ENCODE measurements at places on chromosomes 7 and 10.
A peak's percentile ranks its signal among the peaks of the same experiment; 100 is the strongest.

- no peak for DNase-seq
Measured at GRCh38 chr10:76248649-76249200, 817.3 kb downstream of the LRMDA start.

DNA sequence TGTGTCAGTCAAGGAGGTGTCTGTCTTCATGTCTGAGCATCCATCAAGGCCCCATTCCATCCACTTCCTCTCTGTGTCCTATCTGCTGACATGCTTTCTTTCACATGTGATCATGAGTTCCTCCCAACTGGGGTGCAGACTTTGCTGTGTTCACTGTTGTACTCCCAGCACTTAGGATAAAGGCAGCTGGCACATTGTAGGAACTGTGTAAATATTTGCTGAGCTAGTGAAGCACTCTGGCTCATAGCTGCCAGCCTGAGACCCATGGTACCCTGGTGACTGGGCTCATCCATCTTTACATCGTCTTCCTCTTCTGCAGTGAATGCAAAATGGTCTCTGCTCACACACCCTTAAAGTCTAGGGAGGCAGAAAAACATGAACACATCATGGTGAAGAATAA is 242.2 kb upstream of the IGFBP3 start:
- DNase-seq, result no peak

DNA sequence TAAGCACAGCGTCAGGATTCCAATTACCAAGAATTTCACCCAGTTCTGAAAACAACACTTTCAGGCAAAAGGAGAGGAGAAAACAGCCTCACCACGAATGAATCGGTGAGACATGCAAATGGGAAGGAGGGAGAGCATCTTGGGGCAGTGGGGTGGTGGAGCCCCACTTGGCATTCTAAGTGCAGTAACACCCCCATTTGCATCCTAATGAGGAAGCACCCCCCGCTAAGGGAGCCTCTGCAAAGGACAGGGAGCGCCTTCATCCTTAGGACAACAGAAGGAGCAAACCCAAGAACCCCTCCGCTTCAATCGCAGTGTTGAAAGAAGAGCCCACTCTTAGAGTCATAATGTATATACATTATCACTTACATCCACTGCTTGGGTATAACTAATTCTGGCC is 46.8 kb downstream of the NRAP start:
- DNase-seq, result no peak

DNA sequence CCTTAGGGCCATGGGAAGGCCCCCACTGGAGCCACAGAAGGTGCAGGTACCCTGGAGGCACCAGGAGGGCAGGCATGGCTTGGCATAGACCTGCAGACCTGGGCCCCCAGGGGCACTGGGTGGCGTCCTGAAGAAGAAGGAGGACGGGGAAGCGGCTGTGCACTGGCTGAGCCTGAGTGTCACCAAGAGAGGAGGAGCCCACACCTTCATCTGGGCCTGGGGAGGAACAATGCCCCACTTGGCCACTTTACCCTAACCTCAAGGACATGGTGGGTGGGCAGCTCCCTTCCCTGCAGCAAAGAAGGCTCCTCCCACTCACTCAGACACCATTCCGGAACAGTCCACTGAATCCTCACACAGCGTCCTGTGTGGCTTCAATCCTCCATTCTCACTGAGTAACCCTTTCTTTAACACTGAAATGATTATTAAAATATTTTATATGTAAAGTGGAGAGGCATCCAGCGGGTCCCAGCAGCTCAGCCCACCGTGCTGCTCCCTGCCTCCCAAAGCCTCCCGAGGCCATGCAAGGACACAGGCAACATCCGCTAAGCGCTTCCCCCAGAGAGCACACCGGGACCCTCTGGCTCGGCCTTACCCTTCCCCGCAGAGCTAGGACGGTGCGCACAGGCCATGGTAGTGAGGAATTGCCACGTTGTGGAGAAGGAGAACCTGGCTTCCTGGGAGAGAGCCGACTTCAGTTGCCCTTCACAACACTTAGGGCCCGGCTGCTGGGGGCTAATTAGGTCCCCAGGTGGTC is 516.7 kb upstream of the MGMT start:
- DNase-seq, result no peak

- no peak for DNase-seq
Measured at GRCh38 chr10:47402641-47403301, 18.7 kb upstream of the ZNF488 start.

DNA sequence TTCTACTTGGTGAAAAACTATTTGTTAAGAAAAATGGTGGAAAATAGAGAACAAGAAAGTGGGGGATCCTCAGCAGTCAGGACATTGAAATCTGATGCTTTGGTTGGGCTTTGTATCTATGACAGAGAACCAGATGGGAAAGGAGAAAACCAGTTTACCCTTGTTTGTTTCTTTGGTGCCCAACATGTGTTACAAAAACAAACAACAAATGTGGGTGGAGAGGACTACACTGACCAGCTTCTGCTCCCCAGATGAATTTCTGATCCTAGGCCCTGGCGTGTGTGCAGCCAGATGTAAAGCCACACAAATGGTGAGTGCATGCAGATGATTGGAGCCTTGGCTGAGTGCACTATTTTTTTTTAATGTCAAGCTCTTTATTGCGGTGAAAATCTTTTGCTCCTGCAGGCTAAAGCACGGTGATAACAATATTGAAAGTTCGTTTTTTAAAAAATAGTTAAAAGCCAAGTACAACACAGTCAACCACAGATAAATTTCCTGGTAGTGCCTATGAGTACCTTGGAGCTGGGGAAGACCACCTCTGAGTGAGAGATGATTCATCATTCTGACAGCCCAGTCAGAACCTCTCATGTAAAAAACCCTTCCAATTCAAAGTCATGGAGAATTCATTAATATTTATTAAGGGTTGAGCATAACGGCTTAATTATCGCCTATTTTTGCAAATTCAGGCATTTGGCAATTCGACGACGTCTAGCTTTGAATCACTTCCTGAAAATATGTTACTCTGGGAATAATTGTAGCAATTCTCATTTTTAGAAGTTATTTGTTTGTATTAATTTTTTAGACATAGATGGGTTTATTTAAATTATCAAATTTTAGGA is 163.7 kb downstream of the AGMO start:
- no peak for DNase-seq

- no peak for DNase-seq
Measured at GRCh38 chr7:5425507-5426225, 2.0 kb upstream of the TNRC18 start.

- no peak for DNase-seq
Measured at GRCh38 chr10:104077247-104077646, 8.4 kb downstream of the COL17A1 start.

- DNase-seq, result peak; percentile 79
Measured at GRCh38 chr10:86345859-86346798, 20.5 kb downstream of the GRID1 start.

- no peak for DNase-seq
Measured at GRCh38 chr7:50358041-50358705, 53.7 kb downstream of the IKZF1 start.

GRCh38 chr10:109156396-109156795 is 766.9 kb downstream of the XPNPEP1 start:
- no peak for DNase-seq

- no peak for DNase-seq
Measured at GRCh38 chr7:143848192-143848591, 53.8 kb downstream of the TCAF1 start.

DNA sequence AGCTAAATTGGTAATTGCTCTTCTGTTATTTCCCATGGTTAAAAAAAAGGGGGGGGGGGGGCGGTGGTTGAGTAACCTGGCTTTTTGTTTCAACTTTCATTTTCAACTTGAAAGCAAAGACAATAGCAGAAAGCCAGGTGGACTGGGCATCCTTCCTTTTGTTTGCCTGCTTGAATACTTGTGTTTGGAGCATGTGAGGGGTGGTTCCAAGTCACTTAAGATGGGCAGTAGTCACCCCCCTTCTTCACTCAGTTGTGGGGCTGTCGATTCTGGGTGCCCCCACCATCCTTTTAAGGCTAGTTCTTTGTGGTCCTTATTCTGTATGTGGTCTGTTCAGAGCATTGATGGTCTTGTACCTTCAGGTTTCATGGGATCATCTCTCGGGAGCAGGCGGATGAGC is 165.6 kb upstream of the PRR15 start:
- no peak for DNase-seq

DNA sequence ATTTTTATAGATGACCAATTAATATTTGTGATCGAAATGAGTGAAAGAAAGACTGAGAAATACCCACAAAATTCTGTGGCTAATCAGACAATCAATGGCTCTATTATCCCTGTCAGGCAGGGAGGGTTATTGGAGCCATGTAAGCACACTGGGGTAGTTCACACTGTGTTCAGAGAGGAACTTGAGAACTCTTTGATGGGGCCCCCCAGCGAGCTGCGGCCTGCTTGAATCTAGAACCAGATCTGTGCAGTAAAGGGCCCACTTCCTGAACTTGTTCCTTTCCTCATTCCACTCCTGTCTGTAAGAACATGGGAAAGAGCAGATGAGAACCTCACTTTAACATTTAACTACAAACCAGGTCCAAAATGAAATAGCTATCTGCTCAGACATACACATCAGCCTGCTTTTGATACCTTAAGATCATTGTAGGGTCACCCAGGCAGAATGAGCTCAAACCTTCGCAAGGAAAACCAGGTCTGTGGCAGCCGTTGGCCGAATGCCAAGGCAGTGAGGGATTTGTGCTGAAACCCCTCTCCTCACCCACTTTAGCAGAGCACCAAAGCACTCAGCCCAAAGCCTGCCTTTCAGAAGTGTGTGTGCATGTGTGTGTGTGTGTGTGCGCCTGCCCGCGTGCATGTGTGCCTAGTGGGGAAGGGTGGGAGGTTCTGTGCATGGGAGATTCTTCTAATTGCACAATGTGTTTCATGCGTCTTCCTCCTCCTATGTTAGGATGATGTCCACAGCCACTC is 365.6 kb upstream of the MGMT start:
- DNase-seq, result no peak

GRCh38 chr7:5435291-5436002 is 11.8 kb upstream of the TNRC18 start:
- DNase-seq, result no peak

- no peak for DNase-seq
Measured at GRCh38 chr7:150359622-150360362, 8.8 kb upstream of the REPIN1 start.

- no peak for DNase-seq
Measured at GRCh38 chr7:19958309-19958896, 185.0 kb upstream of the TMEM196 start.

- DNase-seq, result no peak
Measured at GRCh38 chr10:70296406-70296899, 12.6 kb upstream of the NPFFR1 start.

GRCh38 chr10:14571866-14572507 is 202.7 kb downstream of the FAM107B start:
- DNase-seq, result no peak

DNA sequence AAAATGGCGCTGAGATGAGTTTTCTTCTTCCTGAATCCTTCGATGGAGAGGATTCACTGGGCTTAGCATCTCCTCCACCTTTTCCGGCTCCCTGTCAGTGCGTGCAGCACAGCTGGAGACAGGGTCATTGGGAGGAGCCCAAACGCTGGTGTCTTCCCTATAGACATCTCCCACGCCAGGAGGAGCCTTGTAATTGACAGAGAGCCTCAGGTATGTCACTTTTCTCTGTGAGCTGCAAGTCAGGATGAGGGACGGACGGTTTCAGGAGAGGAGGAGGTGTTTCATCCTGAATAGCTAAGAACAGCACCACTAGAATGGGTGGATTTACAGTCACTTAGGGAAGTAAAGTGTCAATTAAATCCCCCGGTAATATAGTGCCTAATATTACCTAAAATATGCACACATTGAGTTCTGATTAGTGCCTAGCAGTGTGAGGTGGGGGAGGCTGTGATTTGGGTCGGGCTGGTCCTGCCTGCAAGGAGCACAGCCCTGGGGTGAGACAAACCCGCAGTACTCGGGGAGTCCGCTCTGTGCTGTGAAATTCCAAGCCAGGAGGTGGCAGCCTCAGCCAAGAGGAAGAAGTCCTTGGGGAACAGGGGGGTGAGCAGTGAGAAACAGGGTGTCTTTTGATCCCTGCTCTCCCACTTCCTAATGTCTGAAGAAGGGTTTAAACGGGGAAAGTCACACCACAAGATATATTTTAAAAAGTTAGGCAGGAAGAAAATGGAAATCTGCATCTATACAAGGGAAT is 28.2 kb downstream of the IL15RA start:
- peak; percentile 51 for DNase-seq

DNA sequence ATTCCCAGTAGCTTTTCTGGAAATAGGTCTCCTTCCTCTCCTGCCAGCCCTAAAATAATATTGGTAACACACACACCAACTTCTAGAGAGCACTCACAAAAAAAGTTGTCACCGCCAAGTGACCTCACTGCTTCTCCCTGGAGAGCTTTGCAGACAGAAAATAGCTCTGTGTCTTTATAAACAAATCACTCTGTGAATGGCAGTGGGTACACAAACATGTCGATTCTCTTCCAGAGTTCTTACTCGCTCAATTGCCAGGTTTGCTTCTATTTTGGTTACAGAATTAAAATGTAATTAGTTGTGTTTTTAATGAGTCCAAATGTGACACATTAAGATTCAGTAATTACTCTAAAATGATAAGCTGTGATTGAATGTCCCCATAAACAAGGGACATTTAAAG is 649.2 kb upstream of the C7orf33 start:
- no peak for DNase-seq

GRCh38 chr10:3159152-3159551 is 13.4 kb downstream of the PITRM1 start:
- DNase-seq, result no peak

GRCh38 chr7:122528879-122529481 is 169.9 kb downstream of the RNF133 start:
- DNase-seq, result no peak

- no peak for DNase-seq
Measured at GRCh38 chr7:90788052-90788451, 191.9 kb downstream of the CDK14 start.

DNA sequence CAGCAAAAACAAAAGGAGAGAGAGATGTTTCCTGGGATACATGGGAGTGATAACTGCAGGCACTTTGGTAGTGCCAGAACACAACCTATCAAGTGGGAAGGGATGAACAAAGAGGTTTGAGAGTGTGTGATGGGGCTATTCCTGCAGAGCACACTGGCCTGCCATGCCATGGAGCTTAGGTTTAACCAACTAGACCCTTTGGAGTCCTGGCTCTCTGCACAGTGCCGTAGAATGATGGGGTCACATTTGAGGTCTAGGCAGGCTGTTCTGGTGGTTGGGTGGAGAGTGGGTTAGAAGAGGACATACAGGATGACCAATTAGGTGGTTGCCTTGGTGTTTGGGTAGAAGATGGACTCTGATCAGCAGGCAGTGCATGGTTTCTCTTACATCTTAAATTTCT is 101.9 kb upstream of the HABP2 start:
- no peak for DNase-seq

DNA sequence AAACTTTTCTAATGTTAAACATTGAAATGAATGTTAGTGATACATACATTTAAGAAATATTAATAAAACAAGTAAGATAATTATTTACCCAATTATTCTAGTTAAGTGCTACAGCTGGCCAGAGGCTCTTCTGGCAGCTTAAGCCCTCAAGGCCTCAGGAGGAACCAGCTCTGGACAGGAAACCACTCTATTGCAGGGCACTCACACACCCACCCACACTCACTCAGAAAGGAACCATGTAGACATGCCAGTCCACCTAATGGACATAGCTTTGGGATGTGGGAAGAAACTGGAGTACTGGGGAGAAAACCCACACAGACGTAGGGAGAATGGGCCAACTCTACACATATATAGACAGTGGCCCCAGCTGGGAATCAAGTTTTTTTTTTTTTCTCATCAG is 28.2 kb downstream of the UMAD1 start:
- DNase-seq, result no peak

Data from D721Med (cell line).